ELR (cell line): ENCODE measurements at places on chromosomes 7 and 10.

DNA sequence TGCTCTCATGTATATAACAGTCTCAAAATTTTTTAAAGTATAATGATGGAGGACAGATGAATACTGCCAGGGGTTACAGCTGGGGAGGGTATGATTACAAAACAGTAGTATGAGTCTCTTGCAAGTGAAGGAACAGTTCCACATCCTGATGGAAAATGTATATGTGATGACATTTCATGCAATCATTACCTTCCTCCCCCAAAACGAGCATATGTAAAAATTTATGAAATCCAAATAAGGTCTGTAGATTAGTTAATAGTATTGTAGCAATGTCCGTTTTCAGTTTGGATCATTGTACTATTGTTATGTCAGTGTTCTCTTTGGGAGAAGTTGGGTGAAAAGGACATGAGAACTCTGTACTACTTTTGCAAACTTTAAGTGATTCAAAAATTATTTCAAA, 38.0 kb downstream of the DRGX start:
- no peak for DNase-seq

DNA sequence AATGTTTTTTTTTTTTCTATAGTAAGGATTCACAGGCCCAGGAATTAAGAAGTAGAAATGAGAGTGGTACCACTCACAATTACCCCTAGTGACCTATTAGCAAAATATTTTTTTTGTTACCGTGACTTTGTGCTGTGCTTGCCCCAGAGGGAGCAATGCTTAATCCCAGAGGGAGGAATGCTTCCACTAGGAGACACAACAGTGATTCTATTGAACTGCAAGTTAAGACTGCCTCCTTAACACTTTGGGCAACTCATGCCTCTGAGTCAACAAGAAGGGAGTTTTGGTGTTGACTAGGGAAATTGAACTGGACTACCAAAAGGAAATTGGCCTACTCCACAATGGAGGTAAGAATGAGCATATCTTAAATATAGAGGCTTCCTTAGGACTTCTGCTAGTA, 17.2 kb upstream of the MEOX2 start:
- DNase-seq, result no peak

DNA sequence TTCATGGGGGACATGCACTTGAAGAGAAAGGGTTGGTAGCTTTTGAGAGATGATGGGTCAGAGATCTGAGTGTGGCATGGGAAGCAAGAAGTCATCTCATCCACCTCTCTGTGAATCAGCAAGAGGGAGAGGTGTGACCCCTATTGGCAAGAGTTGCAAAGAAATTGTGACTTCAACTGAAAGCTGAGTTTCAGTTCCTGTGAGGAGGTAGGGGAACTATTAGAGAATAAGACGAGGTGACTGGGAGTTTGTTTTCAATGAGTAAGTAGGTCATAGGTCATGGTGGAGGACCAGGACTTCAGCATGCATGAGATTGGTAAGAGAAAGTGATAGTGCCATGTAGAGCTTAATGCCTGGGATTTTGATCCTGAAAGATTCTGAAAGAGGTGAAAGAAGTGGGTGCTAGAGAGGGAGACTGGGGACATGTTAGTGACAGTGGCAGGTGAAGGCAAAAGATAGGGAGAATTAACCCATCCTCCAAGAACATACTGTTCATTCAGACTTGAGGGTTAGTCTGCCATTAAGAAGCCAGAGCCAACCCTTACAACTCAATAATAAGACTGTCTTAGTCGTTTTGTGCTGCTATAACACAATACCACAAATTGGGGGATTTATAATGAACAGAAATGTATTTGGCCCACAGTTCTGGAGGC, 75.5 kb upstream of the CAPZA2 start:
- peak; percentile 69 for DNase-seq

- DNase-seq, result peak; percentile 80
Observed at GRCh38 chr10:108783897-108784296, 1139.4 kb downstream of the XPNPEP1 start.

DNA sequence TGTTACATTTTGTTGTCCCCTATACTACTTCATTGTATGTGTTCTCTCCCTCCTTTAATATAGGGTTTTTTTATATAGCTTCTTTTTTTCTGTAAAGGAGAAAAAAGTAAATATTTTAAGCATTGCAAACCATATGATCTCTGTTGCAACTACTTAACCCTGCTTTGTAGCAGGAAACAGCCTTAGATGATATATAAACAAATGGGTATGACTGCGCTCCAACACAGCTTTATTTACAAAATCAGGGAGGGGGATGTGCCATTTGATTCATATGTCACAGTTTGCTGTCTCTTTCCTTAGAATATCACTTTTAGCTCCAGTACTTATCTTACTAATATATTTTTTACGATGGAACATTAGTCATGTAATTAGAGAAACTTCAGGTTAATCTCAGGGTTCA, 155.2 kb upstream of the GNAI1 start:
- peak; percentile 87 for DNase-seq

GRCh38 chr7:87148332-87148955, 3.8 kb upstream of the DMTF1 start:
- peak; percentile 46 for DNase-seq

- no peak for DNase-seq
Observed at GRCh38 chr10:77457721-77458120, 179.9 kb downstream of the KCNMA1 start.

- DNase-seq, result no peak
Observed at GRCh38 chr7:24073651-24074420, 210.2 kb upstream of the NPY start.

- no peak for DNase-seq
Observed at GRCh38 chr10:127194111-127194510, 2.3 kb downstream of the INSYN2A start.

DNA sequence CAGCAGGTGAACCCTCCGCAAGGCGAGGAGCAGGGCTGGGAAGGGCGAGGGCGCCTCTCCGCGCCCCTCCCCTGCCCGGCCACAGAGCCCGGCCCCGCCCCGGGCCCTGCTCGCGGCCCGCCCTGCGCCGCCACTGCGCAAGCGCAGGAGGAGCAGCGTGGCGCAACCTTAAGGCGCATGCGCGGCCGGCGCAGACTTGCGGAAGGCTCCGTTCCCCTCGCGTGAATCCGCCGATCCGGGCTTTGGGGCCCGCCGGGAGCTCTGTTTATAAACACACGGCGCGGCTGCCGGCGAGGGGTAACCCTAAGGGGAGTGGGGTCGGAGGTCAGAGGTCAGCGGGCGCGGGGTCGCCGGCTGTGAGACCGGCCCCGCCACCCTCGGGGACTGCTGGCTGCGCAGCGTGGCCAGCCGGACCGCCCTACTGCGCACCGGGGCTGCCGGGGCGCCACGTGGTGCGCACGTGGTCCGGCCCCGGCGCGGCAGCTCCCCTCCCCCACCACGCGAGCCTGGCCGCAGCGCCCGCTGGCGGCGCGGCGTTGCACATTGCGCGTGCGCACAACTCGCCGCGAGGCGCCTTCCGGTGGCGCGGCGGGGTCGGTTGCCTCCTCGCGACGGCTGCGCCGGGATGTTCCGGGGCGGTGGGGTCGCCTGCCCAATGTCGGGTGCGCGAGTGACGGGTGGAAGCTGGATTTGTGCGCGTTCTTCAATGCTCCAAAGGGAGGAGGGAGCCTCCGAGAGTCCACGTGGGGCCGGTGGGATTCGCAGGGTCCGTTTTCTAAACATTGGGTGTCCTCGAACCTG, 40.2 kb upstream of the FOXK1 start:
- peak; percentile 93 for DNase-seq

DNA sequence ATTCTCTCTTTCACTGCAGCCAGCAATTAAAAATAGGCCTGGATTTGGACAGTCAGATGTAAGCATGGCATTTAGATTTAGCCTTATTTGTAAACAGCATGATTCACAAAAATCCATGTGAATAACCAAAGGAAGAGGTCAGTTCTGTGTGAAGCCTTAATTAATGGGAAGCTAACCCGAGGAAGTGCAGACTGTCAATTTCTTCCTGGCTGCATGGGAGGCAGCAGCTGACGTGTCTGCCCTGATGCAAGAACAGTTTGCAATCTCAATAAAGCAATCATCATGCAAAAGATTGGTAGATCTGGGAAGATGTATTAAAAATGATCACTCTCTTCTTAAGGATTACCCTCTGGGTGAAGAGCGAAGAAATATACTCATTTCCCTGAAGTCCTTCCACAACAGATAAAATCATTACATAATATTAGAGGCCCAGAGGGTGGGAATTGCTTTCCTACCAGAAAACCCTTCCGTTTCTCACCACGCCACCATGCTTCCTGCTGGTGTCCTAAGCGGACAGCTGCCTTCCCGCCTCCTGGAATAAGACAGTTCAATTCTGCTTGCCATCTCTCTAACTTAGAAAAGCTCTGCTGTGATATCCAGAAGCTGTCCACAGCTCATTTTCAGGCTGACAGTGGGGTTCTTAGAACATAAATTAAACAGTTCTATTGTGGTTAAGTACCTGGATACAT, 526.7 kb upstream of the NRP1 start:
- DNase-seq, result no peak

GRCh38 chr7:151260883-151261282, 12.4 kb upstream of the SMARCD3 start:
- DNase-seq, result no peak

GRCh38 chr7:146728141-146728540, 611.5 kb downstream of the CNTNAP2 start:
- no peak for DNase-seq

GRCh38 chr10:44993922-44994751, 6.6 kb upstream of the ZNF22 start:
- DNase-seq, result no peak

DNA sequence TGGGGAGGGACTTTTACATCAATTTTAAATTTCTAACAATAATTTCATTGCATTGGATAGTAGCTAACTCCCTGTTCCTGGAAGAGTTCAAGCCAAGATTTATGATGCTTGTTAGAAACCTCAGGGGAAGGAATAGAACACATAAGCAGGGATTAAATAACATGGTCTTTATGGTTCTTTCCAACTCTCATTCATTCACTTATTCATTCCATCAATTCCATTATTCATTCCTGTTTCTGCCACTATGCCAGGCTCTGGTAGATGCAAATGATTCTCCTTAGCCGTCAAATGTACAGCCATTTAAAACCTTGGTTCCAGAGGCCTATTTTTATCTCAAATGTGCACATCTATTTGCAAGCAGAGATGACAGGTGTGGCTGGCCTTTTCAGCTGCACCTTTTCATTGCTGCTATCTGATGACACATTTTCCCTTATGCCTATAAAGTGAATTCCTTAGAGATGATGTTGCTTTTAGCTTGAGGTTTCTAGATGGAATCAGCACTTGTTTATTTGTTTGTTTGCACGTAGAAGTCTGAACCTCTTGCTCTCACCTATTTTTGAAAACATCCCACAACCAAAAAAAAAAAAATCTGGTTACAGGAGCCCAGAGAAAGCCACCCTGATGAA, 205.7 kb upstream of the IGFBP3 start:
- DNase-seq, result peak; percentile 33
